ENCODE measurements at places on chromosomes 1 and 21.

DNA sequence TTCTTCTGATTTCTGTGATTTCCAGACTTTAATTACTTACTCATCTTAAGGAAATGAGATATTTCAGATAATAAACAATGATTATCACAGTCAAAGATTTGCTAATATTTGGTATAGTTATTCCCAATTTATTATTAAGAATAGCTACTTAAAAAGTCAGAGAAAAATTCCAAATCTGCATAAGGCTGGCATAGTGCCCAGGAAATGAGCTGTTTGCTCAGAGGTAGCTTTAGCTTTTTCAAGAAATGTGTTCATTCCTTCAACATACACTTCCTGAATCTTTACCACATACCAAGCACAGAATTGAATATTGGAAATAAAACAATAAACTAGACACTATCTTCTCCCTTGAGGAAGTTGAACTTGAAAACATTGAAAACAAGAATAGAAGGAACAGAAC lies 44.3 kb upstream of the KCNK1 start:
- DNase-seq = no peak

DNA sequence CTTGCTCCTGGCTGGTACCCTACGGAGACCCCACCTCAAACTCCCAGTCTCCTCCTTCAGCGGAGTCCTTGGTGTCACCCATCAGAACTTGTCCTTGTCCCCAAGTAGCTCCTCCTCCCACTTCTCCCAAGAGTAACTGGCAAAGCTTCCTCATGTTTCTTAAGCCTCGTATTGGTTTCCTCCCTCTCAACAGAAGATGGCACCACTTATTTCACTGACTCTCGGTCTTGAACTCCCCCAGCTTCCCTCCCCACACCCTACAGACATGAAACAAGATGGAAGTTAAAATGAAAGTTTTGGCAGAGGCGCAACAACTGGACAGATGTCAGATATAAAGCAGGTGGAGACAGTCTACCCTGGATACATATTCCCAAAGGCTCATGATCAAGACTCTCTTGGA lies 13.4 kb downstream of the RAB7B start:
- no peak for DNase-seq

DNA sequence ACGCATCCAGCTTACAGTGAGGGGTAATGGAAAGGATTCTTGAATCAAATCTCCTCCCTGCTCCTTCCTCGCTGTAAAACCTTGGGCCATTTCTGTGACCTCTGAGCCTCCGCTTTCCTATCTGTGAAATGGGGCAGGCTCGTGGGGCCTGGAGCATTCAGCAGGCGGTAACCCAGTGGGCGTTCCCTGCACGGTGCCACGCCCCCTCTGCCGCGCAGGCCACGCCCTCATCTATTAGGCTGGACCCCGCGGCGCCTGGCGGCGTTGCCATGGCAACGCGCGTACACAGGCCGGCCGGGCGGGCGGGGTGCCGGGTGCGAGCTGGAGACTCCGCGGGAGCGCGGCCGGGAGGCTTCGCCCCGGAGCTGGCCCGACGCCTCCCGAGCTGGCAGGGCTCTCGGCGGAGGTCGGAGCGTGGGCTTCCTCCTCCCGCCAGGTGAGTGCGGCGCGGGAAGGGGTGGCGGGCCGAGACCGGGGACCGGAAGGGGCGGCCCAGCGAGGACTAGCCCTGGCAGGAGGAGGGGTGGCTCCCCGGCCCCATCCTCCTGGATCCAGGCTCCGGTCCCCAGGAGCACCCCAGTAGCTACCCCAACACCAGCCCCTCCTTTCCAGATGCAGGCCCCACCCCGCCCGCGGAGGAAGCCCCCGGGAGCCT lies at the start of gene FHAD1:
Gene FHAD1, plus strand, starts transcription at position 264 of the 655 bp plus-strand sequence. CDS start 4,562 bp downstream, outside the sequence.
- DNase-seq = peak; percentile 49

DNA sequence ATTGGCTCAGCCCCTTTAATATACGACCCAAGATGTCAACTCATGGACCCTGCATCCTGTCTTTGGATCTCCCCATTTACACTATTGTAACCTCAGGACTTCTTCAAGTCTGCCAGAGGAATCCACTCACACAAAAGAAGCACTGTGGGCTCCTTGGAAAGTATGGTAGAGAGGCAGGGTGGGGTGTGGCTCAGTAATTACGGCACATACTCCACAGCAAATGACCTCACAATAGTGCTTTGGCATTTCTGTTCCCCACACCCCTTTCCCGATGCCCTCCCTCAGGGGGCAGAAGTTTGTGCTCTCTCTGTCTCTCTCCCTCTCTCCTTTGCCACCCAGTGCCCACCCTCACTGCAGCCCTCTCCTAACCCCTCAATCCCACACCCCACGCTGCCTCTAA lies 27.8 kb upstream of the IFNAR2 start:
- no peak for DNase-seq

DNA sequence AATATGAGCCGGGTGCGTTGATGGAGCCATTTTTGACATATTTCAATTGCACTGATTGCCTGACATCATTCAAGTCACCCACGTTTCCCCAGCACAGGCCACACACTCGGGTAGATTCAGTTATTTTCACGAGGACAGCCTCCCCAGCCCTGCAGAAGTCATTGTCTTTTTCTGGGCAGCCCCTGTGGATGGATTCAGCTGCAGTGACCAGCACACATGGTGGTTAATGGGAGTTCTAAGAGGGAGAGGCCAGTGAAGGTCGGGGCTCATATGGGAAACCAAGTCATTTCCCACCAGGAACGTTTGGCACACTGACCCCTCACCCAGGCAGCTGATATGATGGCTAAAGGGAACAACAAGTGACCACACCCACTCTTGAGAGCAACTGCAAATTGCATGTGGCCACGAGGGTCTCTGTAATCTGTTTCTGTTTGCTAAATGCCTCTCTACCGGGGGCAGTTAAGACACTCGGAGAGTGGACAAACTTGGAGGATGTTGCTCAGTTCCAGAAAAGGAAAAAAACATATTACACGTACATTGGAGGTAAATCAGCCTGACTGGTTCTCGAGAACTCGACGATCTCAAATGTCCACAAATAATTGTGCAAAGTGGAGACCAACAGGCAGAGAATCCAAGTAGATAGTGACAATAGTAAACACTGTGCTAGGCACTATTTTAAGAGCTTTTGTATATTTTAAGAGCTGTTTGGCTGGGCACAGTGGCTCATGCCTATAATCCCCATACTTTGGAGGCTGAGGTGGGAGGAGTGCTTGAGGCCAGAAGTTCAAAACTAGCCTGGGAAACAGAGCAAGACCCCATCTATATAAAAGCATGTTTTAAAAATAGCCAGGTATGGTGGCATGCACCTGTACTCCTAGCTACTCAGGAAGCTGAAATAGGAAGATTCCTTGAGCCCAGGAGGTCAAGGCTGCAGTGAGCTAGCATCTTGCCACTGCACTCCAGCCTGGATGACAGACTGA lies 167.2 kb upstream of the IRF2BP2 start:
- no peak for DNase-seq

- DNase-seq = no peak
These were observed 50.5 kb upstream of the IKBKE start for GRCh38 chr1:206419783-206420182.

- DNase-seq = no peak
These were observed 33.6 kb downstream of the WLS start for GRCh38 chr1:68198752-68199151.

- no peak for DNase-seq
These were observed 52.7 kb upstream of the TTC34 start for GRCh38 chr1:2854151-2854550.

DNA sequence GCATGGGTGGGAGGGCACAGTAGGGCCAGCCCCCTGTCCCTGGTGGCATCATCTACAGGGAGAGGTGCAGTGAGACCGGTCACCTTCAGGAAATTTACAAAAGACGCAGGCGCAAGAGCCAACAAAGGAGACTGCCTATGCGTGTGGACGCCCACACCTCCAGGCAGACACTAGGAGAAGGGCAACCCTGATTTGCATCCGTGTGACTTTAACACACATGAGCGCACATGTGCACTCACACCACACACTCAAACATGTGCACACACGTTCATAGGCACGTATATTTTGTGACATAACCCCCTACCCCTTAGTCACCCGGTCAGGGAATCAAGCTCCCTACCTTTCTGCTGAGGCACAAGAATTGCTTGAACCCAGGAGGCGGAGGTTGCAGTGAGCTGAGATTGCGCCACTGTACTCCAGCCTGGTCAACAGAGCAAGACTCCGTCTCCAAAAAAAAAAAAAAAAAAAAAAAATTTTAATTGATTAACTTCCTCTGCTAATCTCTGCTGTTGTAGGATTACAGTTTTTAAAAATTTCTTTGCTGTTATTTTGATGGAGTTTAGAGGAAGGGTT lies 84.7 kb upstream of the SLC25A33 start:
- no peak for DNase-seq

DNA sequence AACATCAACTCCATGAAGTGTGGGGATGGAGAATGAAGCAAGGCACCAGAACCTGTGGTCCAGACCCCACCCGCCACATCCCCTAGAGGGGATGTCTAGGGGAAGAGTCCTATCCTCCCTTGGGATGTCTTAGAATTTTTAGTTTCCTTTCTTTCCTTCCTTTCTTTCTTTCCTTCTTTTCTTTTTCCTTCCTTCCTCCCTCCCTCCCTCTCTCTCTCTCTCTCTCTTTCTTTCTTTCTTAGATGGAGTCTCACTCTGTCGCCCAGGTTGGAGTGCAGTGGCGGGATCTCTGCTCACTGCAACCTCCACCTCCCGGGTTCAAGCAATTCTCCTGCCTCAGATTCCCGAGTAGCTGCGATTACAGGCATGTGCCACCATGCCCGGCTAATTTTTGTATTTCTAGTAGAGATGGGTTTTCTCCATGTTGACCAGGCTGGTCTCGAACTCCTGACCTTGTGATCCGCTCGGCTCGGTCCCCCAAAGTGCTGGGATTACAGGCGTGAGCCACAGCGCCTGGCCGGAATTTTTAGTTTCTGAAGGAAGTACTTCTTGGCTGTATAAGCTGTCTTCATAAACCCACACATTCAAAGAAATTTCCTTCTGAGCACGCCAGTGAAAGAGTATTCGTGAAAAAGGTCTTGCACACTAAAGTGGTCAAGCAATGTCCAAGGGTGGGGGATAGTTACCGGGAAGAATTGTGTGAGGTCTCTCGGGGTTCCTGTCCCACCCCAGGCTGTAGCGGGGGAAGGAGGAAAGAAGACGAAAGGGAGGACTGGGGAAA lies 20.8 kb upstream of the LEFTY2 start:
- no peak for DNase-seq

DNA sequence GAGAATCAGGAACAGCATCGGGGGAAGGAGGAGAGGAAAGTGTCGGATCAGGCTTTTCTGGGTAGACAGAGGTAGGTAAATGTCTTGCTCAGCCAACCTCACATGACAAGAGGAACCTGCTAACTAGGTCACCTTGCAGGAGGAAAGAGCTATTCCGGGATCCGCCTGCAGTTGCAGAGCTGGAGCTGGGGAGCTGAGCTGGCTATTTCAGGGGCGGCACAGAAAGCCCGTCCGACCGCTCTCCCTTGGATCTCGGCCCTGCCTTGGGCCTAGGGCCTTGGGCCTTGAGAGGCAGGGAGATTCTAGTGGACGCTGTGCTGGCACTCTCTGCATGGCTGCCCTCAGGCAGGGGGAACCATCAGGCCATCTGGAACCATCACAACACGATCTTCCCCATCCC lies 56.5 kb upstream of the CTPS1 start:
- no peak for DNase-seq

GRCh38 chr21:28345934-28346333 lies 646.7 kb downstream of the LTN1 start:
- DNase-seq = no peak

- no peak for DNase-seq
These were observed 26.4 kb downstream of the TEX35 start for GRCh38 chr1:178539291-178539690.

DNA sequence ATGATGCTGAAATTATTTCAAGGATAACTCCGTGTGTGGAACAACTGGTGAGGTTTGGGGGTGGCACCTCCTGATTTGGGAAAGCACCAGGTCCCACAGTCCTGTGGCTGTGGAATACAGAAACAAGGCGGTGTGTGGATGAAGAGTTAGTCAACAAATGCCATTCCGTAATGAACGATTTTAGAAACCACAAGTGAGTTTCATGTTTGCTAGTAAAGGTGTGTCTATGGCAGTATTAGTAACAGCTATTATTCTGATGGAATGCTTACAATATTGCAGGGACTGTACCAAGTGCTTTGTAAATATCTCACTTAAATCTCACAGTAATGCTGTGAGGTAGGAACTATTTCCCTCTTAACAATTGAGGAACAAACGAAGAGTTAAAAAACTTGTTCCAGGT lies 53.8 kb downstream of the B3GALNT2 start:
- DNase-seq = no peak

- DNase-seq = no peak
These were observed 79.8 kb downstream of the USP1 start for GRCh38 chr1:62516600-62516999.

DNA sequence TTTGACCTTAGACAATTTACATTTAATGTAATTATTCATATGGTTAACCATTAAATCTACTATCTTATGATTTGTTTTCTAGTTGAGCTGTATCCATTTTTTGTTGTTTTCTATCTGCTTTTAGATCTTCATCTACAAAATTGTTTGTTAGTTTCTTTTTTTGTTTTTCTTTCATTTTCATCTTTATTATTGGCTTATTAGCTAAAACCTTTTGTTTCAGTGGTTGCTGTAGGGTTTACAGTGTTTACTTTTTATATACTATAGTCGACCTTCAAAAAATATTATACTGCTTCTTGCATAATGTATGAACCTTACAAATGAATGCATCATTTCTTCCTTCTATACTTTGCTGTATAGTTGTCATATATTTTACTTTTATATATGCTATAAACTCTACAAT lies 651.6 kb upstream of the PLXNA2 start:
- DNase-seq = no peak

- peak; percentile 28 for DNase-seq
These were observed 68.1 kb downstream of the JAK1 start for GRCh38 chr1:64898107-64898861.

- DNase-seq = no peak
These were observed 12.5 kb downstream of the RHOC start for GRCh38 chr1:112694363-112694929.

DNA sequence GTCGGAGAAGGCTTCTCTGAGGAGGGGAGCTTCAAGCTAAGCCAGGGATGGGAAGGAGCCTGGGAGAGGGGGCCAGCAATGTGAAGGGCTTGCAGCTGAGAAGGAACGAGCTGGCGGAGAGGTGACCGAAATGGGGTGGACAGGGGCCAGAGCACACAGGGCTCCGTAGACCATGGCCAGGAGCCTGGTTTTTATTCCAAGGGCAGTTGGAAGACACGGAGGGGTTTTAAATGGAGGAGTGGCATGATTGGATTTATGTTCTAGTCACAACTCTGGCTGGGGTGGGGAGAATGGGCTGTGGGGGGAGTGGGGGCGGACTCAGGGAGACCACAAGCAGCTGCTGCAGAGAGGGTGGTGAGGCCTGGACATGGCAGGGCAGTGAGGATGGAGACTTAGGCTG lies 5.1 kb upstream of the EPS8L3 start:
- DNase-seq = no peak

GRCh38 chr1:157092831-157093230 lies 6.8 kb downstream of the ETV3L start:
- DNase-seq = no peak

GRCh38 chr1:119225831-119226230 lies 85.4 kb upstream of the WARS2 start:
- DNase-seq = no peak

- DNase-seq = peak; percentile 88
These were observed 28.4 kb downstream of the HMGN2 start for GRCh38 chr1:26500488-26501175.

GRCh38 chr1:220748936-220749335 lies 814 bp downstream of the MTARC2 start:
- no peak for DNase-seq

GRCh38 chr1:172650474-172651193 lies 8.3 kb upstream of the FASLG start:
- no peak for DNase-seq

Measured in stimulated activated CD8-positive, alpha-beta memory T cell treated with anti-CD3 and anti-CD28 coated beads, Interleukin-4, amount 100 ng/mL, for 24 hours (primary cell).